ENCODE measurements at places on chromosomes 2 and 18.

- DNase-seq = no peak
These were observed 49.4 kb downstream of the AGAP1 start for GRCh38 chr2:235543128-235543750.

- DNase-seq = no peak
These were observed 249.0 kb downstream of the TRIB2 start for GRCh38 chr2:12965540-12966269.

DNA sequence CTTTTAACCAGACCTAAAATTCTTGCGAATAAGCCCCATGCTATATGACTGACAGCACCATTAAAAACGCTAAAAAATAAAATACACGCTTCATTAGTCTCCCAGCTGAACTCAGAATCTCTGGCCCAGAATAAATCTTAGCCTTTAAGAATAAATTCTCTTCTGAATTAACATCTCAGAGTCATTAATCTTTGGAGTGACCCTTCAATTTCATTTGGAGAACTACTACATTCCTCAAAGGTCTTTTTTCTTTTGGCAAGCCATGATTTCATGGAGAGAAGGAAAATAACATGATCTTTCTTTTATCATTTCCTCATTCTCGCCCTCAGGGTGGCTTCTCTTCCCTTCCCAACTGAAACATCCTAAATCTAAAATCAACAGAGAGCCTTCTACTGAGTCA, 259.0 kb downstream of the AFF3 start:
- no peak for DNase-seq

DNA sequence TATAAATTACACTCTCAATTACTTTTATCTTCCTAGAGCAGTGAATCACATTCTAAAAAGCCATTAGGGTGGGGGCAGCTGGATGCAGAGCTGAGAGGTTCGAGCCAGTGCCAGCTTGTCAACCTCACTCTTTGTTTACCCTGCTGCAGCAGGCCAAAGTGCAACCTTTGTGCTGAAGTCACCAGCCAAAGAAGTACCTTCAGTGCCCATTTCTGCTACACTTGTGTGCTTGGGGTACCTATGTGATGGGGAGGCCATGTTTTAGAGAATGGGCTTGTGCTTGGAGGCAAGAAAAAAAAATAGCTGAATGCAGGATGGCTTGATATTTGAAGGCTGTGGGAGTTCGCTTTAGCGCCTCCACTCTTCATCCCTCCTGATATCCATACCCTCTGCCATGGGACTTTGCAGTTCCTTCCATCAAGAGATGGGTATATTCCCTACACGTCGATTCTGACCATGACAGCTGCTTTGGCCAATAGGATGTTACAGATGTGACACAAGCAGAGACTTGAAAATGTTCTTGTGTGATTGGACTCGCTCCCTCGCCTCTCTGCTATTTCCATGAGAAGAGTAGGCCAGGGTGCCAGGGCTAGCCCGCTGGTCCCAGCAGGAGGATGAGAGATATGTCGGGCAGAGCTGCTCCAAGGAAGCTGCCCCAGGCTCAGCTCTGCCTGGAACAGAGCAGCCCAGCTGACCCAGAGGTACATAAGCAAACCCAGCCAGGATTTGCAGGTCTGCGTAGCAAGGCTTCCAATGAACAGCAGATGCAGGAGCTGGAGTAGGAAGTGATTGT, 12.7 kb upstream of the FZD5 start:
- no peak for DNase-seq

DNA sequence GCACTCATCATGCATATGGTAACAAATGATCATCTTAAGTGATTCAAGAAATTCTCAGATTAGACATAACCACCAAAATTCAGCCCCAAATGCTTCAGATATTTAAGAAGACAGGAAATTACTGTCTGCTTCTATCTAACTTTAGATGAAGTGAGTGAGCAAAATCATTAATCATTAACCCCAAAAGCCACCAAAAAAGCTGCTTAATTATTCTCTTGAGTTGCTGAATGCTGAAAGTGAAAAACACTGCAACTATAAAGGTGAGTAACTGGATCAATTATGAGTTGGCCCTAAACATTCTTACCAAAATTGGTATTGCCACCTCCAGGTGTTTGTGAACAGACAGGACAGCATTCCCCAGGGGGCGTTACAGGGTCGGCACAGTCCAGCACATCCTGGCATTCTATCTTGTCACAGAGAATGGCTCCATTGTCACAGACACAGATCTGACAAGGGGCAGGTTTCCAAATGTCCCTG, 69.6 kb downstream of the COL5A2 start:
- no peak for DNase-seq

DNA sequence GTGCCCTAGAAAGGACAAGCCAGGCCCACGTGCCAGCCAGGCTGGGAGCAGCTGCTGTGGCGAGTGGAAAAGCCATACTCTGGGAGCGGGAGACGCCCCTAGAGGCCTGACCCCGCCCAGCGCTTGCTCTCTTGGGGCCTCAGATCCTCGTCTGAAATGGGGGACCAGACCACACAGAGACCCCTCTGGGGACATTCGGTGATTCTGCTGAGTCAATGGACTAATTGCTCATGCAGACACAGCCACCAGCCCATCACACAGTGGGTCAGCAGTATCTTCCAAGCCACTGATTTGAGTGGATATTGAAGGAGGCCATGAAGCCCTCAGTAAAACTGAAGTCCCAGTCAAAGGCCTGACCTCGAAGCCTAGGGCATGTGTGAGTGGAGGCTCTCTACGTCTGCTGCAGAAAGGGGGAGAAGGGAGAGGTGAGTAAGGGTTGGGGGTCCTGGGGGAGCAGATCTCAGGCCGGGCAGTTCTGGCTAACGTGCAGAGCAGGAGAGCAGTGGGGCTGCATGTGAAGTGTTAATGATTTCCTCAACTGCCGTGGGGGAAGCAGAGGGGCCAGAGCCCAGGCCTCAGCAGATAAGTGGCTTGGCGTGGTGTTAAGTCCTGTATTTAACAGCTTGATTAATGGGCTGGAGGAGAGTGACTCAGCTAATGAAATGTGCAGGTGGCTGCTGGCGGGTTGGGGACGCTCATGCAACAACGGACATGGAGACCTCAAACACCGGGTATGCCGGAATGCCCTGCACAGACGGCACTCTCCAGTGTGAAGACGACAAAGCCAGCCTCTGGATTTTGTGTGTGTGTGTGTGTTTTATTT, 104.4 kb upstream of the TWIST2 start:
- no peak for DNase-seq

DNA sequence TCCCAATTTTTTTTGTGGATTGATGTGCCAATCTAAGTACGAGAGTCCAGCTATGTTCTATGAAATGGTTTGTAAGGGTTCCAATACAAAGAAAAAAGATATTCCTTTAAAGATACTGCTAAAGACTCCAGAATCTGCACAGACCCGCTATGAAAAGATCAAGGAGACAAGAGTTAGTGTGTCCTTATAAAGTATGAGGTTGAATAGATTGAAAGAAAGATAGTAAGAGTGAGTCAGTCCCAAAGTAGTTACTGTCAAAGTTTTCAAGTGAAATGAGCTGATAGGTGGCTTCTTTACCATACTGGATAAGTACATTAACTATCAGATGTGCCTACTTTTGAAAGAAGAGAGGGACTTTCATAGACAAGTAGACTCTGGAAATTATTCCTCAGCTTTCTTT, 17.9 kb upstream of the EHBP1 start:
- no peak for DNase-seq

- no peak for DNase-seq
These were observed 41.2 kb downstream of the SAP130 start for GRCh38 chr2:127986548-127987079.

DNA sequence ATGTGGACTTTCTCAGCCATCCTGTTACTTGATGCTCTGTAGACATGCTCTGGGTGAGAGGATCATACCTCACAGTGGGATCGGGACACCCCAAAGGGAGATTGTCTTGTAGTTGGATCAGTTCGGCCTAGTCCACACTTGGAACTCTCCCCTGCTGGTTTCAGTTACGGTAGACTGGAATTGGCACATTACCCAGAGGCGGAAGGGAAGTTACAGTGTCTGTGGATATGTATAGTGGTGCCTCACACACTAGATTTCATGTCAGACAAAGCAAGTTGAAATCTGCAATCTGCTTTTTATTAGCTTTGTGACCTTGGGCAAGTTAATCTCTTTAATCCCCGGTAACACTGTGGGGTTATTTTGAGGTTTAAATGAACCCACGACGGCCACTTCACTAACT, 16.2 kb upstream of the CTAGE1 start:
- DNase-seq = no peak

GRCh38 chr2:223580951-223581350, 21.2 kb downstream of the SCG2 start:
- DNase-seq = no peak

- no peak for DNase-seq
These were observed 16.6 kb downstream of the PAIP2B start for GRCh38 chr2:71210292-71210691.

GRCh38 chr2:47437287-47437686, 34.3 kb downstream of the MSH2 start:
- DNase-seq = no peak

GRCh38 chr2:127351603-127352002, 36.2 kb downstream of the MAP3K2 start:
- no peak for DNase-seq

DNA sequence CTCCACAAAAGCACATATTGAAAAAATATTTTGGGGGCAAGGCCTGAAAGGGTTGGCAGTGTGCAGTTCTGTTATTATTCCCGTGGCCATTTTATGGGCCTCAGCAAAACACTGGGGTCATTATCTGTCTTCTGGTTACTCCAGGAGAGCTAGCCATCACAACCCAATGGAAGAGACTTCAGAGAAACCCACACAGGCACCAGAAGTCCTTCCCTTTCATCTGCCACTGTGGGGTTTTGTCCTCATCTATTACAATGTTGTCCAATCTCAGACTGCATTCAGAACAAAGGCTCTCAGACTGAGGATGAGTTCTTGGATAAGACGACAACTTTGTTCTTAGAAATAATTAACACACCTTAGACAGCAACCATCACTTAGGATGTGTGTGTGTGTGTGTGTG, 98.4 kb downstream of the PIEZO2 start:
- no peak for DNase-seq

DNA sequence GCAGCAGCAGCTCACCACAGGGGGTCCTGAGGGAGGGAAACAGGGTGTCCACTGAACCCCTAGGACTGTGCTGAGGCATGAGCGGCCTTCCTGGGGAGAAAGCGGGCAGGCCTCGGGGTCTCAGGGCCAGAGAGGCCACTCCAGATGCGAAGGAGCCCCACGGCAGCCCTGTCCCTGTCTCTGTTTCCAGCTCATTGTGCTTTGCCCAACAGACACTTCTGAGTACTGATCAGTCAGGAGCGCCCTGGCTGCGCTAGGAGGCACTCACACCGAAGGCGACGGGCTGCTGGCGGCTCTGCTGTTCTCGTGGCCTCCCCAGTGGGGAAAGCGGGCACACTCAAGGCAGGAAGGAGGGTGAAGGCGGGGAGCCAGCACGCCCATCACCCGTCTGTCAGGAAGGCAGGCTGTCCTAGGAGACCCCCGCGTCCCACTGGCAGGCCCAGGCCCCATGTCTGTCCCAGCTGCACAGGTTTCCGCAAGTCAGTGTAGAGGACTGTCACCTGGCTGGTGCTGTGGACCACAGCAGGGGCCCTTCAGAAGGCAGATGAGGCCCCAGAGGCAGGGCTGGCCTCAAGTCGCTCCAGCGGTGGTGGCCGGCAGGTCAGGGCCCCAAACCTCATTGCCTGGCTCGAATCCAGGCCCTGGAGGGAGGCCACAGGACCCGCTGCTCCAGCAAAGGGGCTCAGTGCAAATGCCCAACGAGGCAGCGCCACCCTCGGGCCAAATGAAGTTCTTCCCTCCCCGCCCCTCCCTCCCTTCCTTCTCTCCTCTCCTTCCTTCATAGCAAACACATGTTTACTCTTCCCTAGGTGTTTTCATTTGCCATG, 6.8 kb downstream of the ESPNL start:
- DNase-seq = peak; percentile 51

GRCh38 chr18:8248576-8248975, 360.7 kb upstream of the RAB12 start:
- DNase-seq = no peak

DNA sequence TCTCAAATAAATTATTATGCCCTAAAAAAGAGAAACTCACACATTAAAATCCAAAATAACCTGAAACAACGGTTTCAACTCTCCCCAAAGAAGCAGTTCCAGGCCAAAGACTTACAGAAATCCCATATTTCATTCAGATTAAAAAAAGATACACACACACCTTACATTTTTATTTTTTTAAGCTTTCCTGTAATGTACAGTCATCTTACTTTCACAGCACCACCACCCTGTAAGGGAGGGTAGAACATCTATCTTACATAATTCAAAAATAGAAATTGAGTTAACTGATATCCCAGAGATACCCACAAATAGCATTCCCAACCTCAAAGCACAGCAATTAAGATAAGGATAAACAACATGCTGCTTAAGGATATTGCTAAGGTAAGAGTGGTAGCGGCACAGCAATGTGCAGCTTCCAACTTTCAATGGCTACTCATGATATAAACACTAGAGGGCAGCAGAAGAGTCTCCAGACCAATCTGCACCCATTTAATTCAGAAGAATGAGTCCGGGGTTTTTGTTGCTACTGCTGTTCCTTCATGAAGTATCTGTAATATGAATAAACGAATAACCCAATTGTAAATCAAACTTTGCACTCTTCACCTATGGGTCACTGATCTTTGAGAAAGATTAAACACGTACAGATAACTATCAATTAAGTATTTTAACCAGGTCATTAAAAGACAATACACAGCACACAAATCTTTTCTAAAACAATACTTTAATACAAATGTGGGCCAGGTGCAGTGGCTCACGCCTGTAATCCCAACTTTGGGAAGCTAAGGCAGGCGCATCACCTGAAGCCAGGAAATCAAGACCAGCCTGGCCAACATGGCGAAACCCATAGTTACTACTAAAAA, 11.3 kb downstream of the GFPT1 start:
- DNase-seq = no peak

- no peak for DNase-seq
These were observed 20.5 kb downstream of the IL36A start for GRCh38 chr2:113025737-113026136.

All from RWPE2 (cell line).